ENCODE measurements at places on chromosomes 4 and X.

- DNase-seq, result no peak
Observed at GRCh38 chr4:176805155-176805554, 12.4 kb upstream of the VEGFC start.

DNA sequence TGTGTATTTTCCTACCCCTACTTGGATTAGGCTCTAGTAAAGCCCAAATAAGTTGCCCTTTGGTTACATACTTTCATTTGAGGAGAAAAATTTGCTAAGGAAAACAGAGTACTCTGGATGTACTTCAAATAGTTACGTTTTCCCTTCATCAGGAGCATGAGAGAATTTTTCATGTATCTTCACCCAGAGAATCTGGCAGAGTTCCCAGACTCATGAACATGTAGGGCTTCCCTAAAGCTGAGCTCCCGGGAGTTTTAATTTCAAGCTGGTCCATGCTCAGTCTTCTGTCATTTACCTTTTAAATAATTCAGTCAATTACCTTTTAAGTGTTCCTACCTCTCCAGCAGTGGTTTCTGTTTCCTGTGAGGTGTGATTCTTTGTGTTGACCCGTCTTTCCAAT lies 367.5 kb upstream of the GRID2 start:
- DNase-seq, result no peak

DNA sequence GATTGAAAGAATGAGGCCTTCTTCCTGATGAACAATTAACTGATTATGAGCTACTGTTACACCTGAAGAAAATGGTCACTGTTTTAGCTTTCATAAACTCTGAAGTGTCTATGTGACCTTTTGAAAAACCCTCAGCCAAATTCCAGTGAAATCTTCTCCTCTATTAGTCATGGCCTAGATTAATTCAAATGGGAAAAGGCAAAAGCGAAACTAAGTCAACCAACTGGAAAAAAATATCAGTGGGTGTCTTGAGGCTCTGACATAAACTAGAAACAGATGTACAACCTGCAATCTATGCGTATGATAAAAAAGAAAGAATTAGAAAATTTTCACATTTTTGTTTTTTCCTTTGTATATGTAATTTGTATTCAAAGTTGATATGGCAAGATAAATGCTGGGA lies 169.4 kb upstream of the BANK1 start:
- DNase-seq, result no peak

- DNase-seq, result no peak
Observed at GRCh38 chr4:84496706-84497503, 2.2 kb downstream of the NKX6-1 start.
